ENCODE measurements at places on chromosomes 4 and X.

- DNase-seq, result no peak
Observed at GRCh38 chr4:46980851-46981250, 12.5 kb downstream of the GABRA4 start.

GRCh38 chrX:34619920-34620319, 37.2 kb downstream of the TMEM47 start:
- DNase-seq, result no peak

- no peak for DNase-seq
Observed at GRCh38 chr4:100989401-100989800, 357.9 kb downstream of the PPP3CA start.

DNA sequence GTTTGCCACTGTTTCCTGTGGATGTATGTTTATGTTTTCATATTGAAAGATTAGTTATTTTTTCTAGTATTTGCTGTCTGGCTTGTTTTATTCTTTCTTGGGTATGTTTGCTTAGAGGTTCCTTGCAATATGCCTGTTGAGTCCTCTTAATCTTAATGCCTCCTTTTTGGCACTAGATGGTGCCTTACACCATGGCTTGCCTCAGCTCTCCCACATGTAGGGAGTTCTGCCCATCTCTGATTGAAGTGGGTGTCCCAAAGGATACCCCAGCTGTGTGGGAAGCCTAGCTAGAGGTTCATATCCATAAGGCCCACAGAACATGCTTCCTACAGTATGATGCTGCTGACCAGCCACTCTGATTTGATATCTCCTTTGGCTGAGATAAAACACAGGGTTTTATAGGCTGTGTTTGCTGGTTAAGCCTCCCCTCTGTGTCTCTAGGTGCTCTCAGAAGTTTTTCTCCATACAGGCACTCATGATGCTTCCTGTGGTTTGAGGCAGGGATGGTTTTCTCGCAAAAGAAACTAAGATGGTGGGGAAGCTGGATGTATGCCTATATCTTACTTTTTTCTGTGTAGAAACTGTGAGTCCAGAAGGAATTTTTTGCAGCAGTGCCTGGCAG, 162.4 kb downstream of the ASB9 start:
- no peak for DNase-seq

- DNase-seq, result no peak
Observed at GRCh38 chr4:66554826-66555225, 884.5 kb upstream of the EPHA5 start.

DNA sequence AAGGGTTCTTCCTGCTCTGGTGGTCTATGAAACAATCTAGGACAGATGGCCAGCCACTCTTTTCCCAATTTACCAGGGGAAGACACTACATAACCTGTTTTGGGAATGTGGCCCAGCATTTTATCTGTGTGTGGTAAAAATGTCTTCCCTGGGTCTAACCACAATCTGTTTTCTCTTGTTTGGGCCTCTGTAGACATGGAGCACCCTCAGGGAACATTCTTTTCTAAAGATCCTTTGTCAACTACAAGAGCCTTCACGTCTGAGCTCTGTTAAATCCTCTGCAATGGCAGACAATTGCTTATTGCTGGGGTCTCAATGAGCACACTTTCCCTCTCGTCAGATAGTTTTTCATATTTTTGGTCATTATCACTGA, 35.5 kb downstream of the PLAC1 start:
- no peak for DNase-seq

GRCh38 chr4:86330961-86331742, 28.7 kb downstream of the MAPK10 start:
- DNase-seq, result no peak

- DNase-seq, result no peak
Observed at GRCh38 chrX:124641737-124642491, 295.6 kb downstream of the SH2D1A start.

DNA sequence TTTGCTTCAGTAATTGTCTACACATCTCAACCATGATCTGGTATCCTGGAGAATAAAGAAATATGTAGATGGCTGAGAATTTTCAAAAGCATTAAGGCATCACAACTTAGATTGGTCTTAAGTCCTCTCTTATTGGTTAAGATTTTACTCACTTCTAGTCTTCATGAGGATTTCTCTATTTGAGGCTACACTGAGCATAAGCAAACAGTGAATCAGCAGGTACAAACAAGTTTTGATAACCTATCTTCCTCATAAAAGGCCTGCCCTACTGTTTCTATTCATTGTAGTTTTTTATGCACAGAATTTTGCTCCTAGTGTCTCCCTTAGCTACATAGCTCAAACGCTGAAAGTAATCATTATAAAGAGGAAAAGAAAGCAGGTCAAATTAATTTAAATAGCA, 460.7 kb upstream of the RPS6KA3 start:
- DNase-seq, result no peak

- no peak for DNase-seq
Observed at GRCh38 chrX:77691916-77692315, 94.1 kb downstream of the ATRX start.

- DNase-seq, result peak; percentile 2
Observed at GRCh38 chr4:67746797-67747495, 7.2 kb downstream of the GNRHR start.

DNA sequence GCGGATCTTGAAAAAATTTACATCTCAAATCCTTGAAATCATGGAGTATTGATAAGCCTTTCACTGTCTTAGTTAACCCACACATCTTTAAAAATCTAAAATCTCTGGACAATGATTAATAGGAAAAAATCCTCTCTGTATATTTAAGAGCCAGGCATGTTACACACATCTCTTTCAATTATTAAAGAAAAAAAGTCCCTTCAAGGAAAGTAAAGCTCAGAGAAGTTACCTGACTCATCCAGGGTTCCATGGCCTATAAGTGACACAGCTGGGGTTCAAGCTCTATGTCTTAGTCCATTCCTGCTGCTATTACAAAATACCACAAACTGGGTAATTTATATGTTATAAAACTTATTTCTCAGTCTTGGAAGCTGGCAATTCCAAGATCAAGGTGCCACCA, 14.2 kb upstream of the FGF16 start:
- DNase-seq, result no peak
